SJSA1 (cell line): ENCODE measurements at places on chromosomes 7 and 10. TPM values are rescaled to one million over a fixed set of nuclear protein-coding genes. Genes with fewer than 3 reads are reported as not detected.

Gene LFNG
- 0.97 and 2.4 TPM in 2 replicates for total RNA-seq

Gene VIPR2
- 1.5 TPM in 1 of 2 replicates, not detected in the other for total RNA-seq

Gene CPN1
- not detected in 2 replicates for total RNA-seq

Gene PDAP1
- total RNA-seq, result 150 and 155 TPM in 2 replicates

Gene CPED1
- total RNA-seq, result 46.6 and 64.8 TPM in 2 replicates

Gene ZNF804B
- total RNA-seq, result not detected in 2 replicates

Gene PRKG1
- 0.41 TPM in 1 of 2 replicates, not detected in the other for total RNA-seq

Gene CHST12
- 9.7 and 10.7 TPM in 2 replicates for total RNA-seq

DNA sequence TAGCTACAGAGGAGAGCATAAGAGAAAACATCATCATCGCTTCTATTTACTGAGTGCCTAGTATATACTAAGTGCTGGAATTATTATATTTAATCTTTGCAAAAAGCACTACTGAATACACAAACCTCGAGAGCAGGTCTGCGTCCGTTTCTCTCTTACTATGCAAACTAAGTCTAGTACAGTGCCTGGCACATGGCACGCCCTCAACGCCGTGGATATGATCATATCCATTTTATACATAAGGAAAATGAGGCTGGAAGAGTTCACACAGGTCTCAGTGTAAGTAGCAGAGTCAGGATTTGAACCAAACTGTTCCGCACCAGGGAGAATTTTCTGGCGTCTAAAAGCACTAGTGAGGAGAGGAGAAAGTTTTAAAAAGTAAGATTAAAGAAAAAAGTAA is 17.6 kb downstream of the MXI1 start:
- peaks cover 21% of the 10 kb centered on the region for H3K4me1 ChIP-seq
- H3K36me3 ChIP-seq, result no peaks in the 10 kb centered on the region
- H3K27me3 ChIP-seq, result no peaks in the 10 kb centered on the region

DNA sequence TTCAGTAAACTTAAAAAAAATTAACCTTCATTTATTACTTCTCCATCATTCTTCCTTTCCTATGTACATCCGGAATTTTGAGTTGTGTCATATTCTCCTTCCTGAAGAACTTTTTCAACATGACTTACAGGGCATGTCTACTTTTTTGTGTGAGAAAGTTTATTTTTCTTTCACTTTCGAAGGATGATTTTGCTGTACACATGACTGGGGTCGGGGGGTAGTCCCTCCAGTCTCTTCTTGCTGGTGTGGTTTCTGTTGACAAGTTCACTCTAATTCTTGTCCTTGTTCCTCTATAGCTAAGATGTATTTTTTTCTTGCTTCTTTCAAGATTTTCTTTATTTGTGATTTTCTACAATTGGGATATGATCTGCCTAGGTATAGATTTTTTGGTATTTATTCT is 55.8 kb downstream of the INPP5A start:
- no peaks in the 10 kb centered on the region for H3K27me3 ChIP-seq
- H3K4me3 ChIP-seq, result no peak overlapping the region
- no peaks in the 10 kb centered on the region for H3K36me3 ChIP-seq
- no peak overlapping the region for H3K27ac ChIP-seq
- peaks cover 53% of the 10 kb centered on the region for H3K4me1 ChIP-seq

DNA sequence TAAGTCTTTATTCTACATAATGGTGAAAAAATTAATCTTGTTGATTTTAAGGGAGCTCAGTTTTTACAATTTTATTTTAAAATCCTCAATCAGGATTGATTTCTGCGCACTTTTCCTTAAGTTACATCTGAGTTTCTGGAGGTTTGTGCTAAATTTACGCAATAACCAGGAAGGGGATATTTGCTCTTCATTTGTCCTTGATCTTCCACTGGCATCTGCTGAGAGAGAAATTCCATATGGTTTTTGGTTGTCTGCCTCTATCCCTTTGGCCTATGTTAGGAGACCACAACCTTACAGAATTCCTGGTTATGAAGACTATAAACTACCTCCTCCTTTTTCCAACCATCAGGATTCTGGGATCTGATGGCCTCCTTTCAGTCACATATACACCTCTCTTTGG is 20.1 kb upstream of the CDK6 start:
- no peaks in the 10 kb centered on the region for H3K4me1 ChIP-seq
- no peak overlapping the region for H3K27ac ChIP-seq
- H3K4me3 ChIP-seq, result no peak overlapping the region

- no peak overlapping the region for H3K4me3 ChIP-seq
- H3K36me3 ChIP-seq, result peaks cover 26% of the 10 kb centered on the region
- 0 out of 2 replicates have a peak overlapping the region, but pooled peaks have one; percentile 11 for H3K27ac ChIP-seq
- H3K27me3 ChIP-seq, result no peaks in the 10 kb centered on the region
Observed at GRCh38 chr7:129707910-129708499, 96.5 kb downstream of the NRF1 start.

DNA sequence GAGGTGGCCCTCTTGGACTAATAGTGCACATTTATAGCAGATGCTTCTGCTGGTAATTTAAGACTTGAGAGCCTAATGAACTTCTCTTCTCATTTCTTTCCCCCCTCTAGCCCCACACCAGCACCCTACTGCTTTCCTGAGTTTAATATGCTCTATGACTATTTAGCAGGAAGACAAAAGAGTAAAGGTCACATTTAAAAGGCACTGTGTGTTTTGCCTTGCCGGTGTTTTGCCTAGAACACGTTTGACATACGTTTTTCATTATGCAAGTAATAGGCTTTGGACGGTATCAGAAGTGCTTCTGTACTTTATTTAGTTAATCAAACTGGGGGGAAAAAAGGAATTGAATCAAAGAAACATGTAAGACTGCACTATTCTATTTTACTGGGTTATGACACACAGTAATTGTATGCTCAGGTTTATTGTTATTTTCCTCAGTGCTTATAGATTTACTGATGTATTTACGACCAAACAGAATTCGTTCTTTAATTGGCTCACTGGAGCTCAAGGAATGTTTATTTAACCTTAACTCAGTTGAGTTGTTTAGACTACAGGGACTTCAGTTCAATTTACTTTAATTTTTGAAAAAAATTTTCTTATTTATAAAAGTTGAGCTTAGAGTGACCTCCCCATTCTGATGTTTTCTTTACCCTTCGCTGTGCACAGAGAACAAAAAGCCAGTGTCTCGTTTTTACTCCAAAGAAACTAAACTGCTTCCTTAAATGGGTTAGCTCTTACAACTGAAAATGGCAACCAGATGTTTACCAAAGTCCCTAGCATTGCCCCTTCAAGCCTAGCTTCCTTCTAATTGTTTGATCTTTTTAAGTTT is 35.4 kb downstream of the CPED1 start:
- peaks cover 20% of the 10 kb centered on the region; the same call in 1 of the 2 replicates for H3K36me3 ChIP-seq
- no peak for DNase-seq
- H3K4me1 ChIP-seq, result peaks cover 89% of the 10 kb centered on the region

GRCh38 chr10:103663236-103663635 is 169.7 kb downstream of the NEURL1 start:
- H3K4me3 ChIP-seq, result no peak overlapping the region
- H3K27ac ChIP-seq, result no peak overlapping the region
- no peak for DNase-seq

DNA sequence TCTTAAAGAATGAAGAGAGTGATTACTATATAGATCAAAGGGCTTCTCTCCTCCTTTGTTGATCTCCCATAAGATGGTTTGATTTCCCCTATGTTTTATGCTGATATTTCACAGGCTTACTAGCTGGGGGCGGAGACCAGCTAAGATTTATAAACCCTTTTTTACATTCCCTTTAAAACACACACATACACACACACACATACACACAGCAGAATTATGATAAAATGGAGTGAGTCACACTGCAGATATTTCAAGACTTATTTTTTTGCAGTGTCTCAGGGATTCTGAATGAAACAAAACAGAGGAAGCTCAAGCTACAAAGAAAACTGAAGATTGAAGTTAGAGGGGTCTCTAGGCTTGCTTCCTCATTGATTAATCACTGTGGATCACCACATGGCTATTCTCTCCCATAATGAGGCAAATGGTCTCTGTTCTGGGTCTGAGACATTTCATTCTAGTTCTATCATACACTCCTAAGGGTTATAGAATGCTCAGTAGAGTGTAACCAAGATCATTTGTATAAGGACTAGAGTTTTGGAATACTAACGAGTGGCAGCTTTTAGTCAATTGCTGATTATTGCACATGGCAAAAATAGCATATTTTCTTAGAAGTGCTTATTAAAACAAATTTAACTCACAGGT is 18.6 kb downstream of the INA start:
- H3K27me3 ChIP-seq, result peaks cover 5% of the 10 kb centered on the region; the same call in 1 of the 2 replicates
- H3K27ac ChIP-seq, result no peak overlapping the region
- H3K4me3 ChIP-seq, result no peak overlapping the region
- no peaks in the 10 kb centered on the region for H3K36me3 ChIP-seq
- H3K4me1 ChIP-seq, result 0 out of 2 replicates have a peak, but pooled peaks cover 4% of the 10 kb centered on the region

- peak overlapping the region; percentile 26; the same call in 1 of the 2 replicates for H3K27ac ChIP-seq
- H3K27me3 ChIP-seq, result no peaks in the 10 kb centered on the region
- no peak overlapping the region for H3K4me3 ChIP-seq
- no peak for DNase-seq
- H3K4me1 ChIP-seq, result peaks cover 30% of the 10 kb centered on the region
Observed at GRCh38 chr7:19558527-19558926, 150.3 kb downstream of the POLR1F start.

- no peak overlapping the region for H3K4me3 ChIP-seq
- H3K27me3 ChIP-seq, result no peaks in the 10 kb centered on the region; the same call in none of the 2 replicates
- no peaks in the 10 kb centered on the region for H3K36me3 ChIP-seq
- DNase-seq, result no peak
- no peak overlapping the region for H3K27ac ChIP-seq
- no peaks in the 10 kb centered on the region for H3K4me1 ChIP-seq
Observed at GRCh38 chr7:132388688-132389087, 187.6 kb downstream of the PLXNA4 start.

DNA sequence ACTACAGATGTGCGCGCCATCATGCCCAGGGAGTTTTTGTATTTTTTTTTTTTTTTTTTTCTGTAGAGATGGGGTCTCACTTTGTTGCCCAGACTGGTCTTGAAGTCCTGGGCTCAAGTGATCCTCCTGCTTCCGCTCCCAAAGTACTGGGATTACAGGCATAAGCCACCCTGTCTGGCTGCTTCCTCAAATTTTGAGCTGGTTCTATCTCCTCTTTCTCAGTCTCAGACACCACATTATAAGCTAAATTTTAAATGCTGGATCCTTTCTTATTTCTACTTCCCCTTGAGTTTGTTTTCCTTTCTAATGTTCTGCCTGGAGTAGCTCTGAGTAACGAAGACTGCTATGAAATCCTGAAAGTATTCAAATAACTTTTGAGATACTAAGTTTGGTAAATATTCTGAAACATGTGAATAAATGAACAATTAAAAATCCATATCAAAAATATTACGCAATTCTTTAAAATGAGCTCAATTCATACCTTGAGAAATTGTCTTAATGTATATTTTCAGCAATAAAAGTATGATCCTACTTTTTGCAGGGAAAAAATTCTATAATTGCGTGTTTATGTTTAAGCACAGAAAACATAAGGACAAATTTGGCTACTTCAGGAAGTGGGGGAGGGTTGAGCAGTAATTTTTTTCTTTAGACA is 15.0 kb downstream of the TCAF1 start:
- no peak for DNase-seq
- H3K36me3 ChIP-seq, result peaks cover 2% of the 10 kb centered on the region; the same call in 1 of the 2 replicates
- no peaks in the 10 kb centered on the region for H3K27me3 ChIP-seq
- no peak overlapping the region for H3K27ac ChIP-seq

DNA sequence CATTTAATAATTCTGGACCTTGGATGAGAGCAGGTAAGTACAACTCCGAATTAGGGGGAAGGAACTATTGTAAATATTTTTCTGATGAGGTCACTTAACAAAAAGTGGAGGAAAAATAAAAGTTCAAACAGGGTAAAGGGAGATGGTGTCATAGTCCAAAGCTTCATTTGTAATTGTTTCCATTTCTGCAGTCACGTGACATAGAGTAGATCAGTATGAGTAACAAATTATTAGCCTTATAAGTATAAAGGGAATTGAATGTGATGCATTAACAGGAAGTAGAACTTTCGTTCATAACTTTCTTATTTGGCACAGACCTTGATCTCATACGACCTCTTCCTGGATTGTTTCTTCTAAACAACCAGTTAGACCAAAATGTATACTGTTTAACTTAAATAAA is 347.2 kb upstream of the TPK1 start:
- no peaks in the 10 kb centered on the region for H3K36me3 ChIP-seq
- no peak overlapping the region for H3K4me3 ChIP-seq
- H3K27ac ChIP-seq, result no peak overlapping the region
- no peak for DNase-seq
- H3K27me3 ChIP-seq, result no peaks in the 10 kb centered on the region

- no peaks in the 10 kb centered on the region for H3K36me3 ChIP-seq
- no peaks in the 10 kb centered on the region for H3K4me1 ChIP-seq
- H3K27me3 ChIP-seq, result no peaks in the 10 kb centered on the region
Observed at GRCh38 chr7:124597509-124597908, 168.1 kb downstream of the GPR37 start.

DNA sequence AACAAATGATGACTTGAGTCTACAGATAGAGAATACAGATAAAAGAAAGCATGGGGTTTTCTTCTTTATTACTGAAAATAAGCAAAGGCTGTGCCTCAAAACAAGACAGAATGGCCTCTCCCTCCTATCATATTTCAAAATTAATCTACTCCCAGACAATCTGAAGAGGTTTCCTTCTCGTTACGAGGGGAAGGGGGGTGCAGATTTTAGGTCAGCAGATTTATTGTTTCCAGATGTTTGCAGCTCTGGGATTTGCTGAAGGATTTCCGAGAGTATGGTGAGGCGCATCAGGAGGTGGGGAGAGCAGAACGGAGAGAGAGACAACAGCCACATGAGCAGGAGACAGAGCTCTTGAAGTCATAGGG is 89.8 kb downstream of the KIAA1549 start:
- peaks cover 33% of the 10 kb centered on the region for H3K4me1 ChIP-seq
- peak overlapping the region; percentile 66 for H3K27ac ChIP-seq
- H3K36me3 ChIP-seq, result no peaks in the 10 kb centered on the region
- DNase-seq, result no peak
- no peak overlapping the region for H3K4me3 ChIP-seq

DNA sequence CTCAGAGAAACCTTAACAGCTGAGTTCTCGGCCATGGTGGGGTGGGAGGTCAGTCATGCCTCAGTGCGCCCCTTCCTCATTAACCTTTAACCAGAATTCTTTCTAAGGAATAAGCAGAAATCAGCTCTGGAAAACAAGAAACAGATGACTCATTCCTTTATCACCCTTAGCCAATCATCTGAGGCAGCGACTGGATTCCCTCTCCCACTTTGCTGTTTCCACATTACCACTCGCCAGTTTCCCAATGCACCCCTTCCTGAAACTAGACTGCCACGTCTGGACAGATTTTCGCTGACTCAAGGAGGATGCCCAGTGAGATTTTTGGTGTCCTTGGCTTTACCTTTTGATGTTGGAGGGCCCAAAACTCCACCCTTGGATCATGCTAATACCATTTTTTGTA is 223.8 kb downstream of the PLXDC2 start:
- no peaks in the 10 kb centered on the region for H3K4me1 ChIP-seq
- no peak overlapping the region for H3K27ac ChIP-seq
- no peak overlapping the region for H3K4me3 ChIP-seq
- H3K27me3 ChIP-seq, result no peaks in the 10 kb centered on the region
- no peaks in the 10 kb centered on the region for H3K36me3 ChIP-seq

DNA sequence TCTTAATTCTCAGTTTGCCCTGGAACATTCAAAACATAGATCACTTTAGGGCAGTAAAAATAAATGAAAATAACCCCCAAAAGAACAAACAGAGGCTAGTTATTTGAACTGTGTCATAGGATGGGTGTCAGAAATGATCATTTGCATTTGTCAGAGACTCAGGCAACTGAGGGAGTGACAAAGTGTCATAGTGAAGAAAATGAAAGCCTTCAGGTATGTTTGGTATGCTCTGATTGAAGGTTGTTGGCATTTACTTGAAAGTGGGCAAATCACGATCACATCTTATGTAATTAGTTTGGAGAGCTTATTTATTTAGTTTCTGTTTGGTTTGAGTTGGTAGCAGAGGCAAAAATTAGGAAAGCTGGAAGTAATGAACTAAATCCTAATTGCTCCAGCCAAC is 880.9 kb downstream of the ANKRD7 start:
- no peaks in the 10 kb centered on the region for H3K36me3 ChIP-seq
- no peaks in the 10 kb centered on the region for H3K27me3 ChIP-seq
- H3K4me3 ChIP-seq, result no peak overlapping the region
- H3K4me1 ChIP-seq, result no peaks in the 10 kb centered on the region
- H3K27ac ChIP-seq, result no peak overlapping the region
